ENCODE measurements at places on chromosomes 6 and 20.

GRCh38 chr20:60883496-60883895, 368.6 kb upstream of the CDH4 start:
- DNase-seq = no peak

GRCh38 chr6:135116571-135116970, 61.9 kb upstream of the HBS1L start:
- DNase-seq = no peak

GRCh38 chr6:109791301-109791700, 100.2 kb downstream of the FIG4 start:
- DNase-seq = no peak

DNA sequence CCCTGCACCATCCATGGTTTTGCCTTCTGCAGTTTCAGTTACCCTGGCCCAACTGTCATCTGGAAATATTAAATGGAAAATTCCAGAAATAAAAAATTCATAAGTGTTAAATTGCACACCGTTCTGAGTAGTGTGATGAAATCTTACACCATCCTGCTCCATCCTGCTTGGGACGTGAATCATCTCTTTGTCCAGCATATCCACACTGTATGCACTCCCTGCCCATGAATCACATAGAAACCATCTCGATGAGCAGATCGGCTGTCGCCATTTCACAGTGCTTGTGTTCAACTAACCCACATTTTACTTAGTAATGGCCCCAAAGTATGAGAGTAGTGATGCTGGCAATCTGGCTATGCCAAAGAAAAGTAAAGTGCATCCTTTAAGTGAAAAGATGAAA, 105.9 kb upstream of the ID4 start:
- DNase-seq = no peak

GRCh38 chr6:46526607-46527006, 35.4 kb upstream of the RCAN2 start:
- DNase-seq = no peak

DNA sequence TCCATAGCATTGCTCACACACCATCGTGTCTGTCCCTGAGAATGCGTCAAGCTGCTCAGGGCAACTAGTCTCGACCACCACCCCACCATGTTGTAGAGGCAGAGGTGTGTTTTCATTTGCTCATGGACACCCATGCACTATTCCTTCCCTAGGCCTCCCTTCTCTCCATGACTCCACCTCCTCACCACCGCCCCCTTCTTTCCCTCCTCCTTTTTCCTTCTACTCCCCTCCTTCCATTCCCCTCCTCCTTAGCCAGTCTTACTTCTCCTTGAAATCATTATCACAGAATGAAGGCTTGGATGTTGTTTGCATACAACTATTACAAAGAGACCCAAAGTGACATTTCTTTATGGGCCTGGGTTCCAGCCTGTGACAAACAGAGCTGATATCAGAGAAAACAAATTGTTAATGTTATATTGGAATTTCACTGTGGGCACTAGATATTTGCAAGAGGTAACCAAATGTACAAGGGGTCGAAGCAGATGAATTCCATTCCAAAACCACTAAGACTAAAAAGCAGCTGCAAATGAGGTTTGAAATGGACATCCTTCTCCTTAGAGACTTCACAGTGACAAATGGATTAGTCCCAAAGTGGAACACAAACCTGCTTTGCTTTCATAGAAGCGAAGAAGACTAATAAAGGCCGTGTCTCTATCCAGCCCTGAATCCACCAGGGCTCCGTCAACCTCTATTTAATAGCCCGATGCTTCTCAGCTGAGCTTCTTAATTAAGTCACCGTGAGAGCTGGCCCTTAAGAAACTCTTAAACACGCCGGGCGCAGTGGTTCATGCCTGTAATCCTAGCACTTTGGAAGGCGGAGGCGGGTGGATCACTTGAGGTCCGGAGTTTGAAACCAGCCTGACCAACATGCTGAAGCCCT, 275.8 kb upstream of the SULF2 start:
- DNase-seq = no peak
